Tongue (tissue), 3 donors: ENCODE measurements at places on chromosomes 13 and 19. TPM values are rescaled to one million over a fixed set of nuclear protein-coding genes. Genes with fewer than 3 reads are reported as not detected.

Gene ZNF426
- 18.8 TPM for total RNA-seq

Gene TSPAN16
- not detected for total RNA-seq

Gene PABPC3
- 0.21 TPM for total RNA-seq

Gene TEX26
- total RNA-seq = not detected

Gene CALR3
- total RNA-seq = not detected

Gene ZSCAN18
- total RNA-seq = 100 TPM
